ENCODE measurements at places on chromosomes 5 and 9.

DNA sequence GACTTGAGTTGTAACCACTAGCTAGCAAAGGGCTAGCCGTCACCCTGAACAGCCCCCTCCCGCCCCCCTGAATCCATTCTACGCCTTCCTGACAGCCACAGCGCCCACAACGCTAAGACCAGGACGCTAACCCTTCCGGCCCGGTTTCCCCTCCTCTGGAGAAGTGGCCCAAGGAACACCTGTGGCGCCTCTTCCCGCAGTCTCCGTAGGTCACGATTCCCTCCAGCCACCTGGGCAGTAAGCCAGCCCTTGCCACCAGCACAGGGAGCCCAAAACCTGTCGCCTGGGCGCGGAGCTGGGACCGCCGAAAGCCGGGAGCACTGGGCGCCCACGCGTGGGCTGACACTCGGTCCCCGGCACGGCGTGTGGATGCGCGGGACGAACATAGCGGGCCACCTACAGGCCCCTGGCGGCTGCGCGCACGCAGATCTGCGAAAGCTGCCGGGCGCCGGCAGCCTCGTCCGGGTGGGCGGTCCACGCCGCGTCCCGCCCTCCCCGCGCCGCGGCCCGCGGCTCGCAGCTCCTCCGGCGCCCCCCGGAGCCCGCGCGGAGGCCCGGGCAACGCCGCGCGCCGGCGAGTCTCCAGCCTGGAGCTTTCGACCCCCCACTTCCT lies 596 bp downstream of the IRF1 start:
- no peak for DNase-seq

DNA sequence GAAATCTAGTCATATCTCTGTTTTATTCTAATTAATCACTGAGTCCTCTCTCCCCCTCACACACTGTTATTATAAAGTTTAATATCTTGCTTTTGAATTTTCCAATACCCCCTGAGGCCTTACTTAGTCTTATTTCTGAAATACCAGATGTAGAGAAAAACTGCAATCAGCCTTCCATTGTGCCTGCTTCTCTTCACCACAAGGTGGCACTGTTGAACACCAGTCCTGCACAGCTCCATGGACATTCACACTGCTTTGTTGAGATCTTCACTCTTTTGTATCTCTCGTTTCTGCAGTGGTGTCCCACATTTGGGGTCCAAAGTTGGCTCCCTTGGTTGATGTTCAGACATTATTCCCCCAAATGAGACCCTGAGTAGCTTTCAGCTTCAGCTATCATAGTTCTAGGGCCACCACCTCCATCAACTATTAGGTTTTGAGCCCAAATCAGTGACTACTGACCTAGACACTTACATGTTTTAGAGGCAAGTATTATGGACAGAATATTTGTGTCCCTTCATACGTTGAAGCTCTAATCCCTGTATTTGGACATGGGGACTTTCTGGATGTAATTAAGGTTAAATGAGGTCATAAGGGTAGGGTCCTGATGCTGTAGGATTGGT lies 24.3 kb downstream of the BOD1 start:
- no peak for DNase-seq

DNA sequence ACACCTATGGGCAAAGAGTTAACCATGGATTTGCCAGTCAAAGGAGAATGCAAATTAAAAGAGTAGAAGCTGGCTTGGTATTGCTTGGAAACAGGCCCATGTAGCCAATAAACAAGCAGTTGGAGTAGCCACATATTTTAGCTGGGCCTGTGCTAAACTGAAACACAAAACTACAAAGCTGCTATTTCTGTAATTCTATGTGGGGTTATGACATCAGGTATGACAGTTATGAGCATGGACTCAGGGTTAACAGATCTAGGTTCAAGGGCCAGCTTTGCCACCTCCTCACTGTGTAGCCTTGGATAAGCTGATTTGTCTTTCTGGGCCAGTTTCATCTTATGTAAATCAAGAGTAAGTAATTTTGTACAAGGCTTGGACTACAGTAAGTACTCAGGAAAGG lies 142.7 kb downstream of the PIP5K1B start:
- DNase-seq: no peak

DNA sequence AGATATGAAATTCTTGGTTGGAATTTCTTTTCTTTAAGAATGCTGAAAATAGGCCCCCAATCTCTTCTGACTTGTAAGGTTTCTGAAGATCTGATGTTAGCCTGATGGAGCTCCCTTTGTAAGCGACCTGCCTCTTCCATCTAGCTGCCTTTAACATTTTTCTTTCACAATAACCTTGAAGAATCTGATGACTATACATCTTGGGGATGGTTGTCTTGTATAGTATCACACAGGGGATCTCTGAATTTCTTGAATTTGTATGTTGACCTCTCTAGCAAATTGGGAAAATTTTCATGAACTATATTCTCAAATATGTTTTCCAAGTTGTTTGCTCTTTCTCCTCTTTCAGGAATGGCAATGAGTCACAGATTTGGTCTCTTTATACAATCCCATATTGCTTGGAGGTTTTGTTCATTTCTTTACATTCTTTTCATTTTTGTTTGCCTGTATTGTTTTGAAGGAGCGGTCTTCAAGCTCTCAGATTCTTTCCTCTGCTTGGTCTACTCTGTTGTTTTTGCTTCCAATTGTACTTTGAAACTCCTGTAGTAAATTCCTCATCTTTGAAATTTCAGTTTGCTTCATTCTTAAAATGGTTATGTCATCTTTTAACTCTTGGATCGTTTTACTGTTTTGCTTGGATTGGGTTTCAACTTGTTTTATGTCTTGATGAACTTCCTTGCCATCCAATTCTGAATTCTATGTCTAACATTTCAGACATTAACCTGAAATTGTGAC lies 245.2 kb upstream of the TARS1 start:
- DNase-seq: no peak

- no peak for DNase-seq
Observed at GRCh38 chr9:75909776-75910175, 19.3 kb downstream of the PCSK5 start.

GRCh38 chr5:109857405-109858031 lies 167.8 kb downstream of the MAN2A1 start:
- DNase-seq: no peak

GRCh38 chr9:133106511-133107244 lies 14.4 kb downstream of the RALGDS start:
- no peak for DNase-seq

GRCh38 chr5:2685651-2686272 lies 65.7 kb downstream of the IRX2 start:
- no peak for DNase-seq

- DNase-seq: peak; percentile 15
Observed at GRCh38 chr5:154756868-154757813, 2.0 kb downstream of the LARP1 start.

- DNase-seq: no peak
Observed at GRCh38 chr9:136416427-136416826, 6.0 kb downstream of the PMPCA start.

- no peak for DNase-seq
Observed at GRCh38 chr9:108812396-108813025, 43.3 kb downstream of the ACTL7B start.

DNA sequence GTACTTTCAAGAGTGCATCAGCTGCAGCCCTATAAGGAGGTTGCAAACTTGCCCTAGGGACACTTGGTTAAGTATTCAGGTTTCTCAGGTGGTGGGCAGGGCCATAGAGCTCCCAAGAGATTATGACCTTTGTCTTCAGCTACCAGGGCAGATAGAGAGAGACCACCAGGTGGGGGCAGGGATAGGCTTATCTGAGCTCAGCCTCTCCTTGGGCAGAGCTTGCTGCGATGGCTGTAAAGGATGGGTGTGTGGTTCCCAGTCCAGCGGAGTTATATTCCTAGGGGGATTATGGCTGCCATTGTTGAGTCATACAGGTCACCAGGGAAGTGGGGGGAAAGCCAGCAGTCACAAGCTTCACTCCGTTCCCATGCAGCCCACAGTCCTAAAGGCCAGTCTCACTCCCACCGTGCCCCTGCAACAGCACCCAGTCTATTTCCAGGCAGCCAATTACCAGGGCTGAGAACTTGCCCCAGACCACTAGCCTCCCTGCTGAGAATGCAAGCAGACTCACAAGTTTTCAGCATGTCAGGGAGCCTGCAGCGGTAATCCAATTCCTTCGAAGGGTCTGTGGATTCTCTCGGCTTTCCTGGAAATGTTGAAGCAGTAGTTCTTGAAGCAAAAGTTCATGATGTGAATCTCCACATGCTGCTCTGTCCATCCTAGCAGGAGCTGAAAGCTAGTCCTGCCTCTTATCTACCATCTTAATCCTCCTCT lies 151.5 kb downstream of the SLC12A2 start:
- DNase-seq: no peak

GRCh38 chr5:81334304-81335061 lies 33.1 kb downstream of the ZCCHC9 start:
- no peak for DNase-seq

- DNase-seq: no peak
Observed at GRCh38 chr5:119458911-119459632, 6.8 kb downstream of the HSD17B4 start.

DNA sequence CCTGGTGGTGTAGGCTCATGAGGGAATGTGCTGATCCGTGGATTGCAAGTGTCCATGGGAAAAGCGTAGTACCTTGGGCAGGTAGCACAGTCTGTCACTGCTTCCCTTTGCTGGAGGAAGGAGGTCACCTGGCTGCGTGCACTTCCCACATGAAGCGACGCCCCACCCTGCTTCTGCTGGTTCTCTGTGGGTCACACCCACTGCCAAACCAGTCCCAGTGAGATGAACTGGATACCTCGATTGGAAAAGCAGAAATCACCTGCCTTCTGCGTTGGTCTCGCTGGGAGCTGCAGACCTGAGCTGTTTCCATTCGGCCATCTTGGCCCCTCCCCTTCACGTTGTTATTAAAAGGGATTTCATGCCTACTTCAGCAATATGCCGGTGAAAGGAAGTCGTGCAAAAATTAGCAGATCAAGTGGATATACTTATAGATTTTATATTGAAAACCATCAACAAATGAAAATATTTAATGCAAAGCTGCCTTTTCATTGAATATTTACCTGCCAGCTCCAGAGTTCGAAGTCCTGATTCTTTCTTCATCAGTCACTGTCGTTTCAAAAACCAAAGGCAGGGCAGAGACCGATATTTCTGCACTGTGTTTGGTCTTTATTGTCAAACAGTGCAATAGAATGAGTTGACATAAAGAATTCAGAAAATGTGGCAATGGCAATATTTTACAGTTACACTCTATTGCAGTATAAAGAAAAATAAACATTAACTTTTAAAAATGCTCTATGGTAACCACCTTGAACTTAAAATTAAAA lies 123.2 kb downstream of the JAKMIP2 start:
- DNase-seq: no peak

DNA sequence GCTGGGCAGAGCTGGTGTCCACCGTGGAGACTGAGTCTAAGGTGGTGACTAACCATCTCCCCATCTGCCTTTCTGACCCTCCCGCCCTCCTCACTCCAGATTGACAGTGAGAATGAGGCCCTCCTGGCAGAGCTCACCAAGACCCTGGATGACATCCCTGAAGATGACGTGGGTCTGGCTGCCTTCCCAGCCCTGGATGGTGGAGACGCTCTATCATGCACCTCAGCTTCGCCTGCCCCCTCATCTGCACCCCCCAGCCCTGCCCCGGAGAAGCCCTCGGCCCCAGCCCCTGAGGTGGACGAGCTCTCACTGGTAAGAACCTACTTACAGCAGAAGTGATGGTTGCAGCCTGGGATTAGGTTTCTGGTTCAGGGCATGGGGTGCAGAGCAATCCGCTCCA lies 96.5 kb downstream of the PPARGC1B start:
- no peak for DNase-seq

- no peak for DNase-seq
Observed at GRCh38 chr9:405341-405740, 190.7 kb downstream of the DOCK8 start.

DNA sequence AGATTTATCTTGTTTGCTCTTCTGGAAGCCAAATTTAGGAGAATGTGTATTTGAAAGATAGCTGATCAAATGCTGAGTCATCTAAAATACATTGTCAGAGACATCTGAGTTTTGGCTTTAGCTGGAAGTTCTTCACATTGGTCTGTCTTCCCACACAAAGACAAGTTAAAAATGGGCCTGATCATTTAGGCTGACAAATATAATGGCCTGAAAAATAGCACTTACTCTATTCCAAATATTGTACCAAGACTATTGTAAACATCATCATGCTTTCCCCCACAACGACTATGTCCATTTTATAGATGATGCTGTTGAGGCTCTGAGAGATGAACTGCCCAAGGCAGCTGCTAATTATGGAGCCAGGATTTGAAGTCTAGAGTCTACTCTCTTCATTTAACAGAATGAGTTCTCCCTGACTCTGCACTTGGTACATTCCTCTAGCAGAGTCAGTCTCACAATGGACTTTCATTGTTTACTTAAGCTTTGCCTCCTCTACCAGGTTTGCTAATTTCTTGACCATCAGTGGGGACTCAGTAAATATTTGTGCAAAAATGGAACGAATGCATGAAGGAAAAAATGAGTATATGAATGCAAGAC lies 619.4 kb upstream of the KLF4 start:
- DNase-seq: no peak

DNA sequence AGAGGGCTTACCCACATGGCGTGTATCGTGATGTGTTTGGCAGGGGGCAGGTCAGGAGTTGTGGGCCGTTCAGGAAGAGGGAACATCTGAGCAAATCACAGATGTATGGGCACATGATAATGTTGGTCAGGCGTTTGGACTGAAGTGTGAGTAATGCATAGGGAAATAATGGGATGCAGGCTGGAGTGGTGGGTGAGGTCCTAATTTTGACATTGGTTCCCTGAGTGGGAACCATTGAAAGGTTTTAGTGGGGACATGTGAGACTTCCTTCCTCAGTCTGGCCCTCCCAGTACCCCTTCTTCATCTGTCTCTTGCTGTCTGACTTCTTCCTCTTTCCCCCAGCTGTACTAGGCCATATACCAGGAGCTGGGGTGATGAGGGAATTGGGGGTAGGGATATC lies 7.6 kb downstream of the OTULIN start:
- no peak for DNase-seq

Measured in activated CD4-positive, CD25-positive, alpha-beta regulatory T cell treated with anti-CD3 and anti-CD28 coated beads, Interleukin-2, amount 50 U/mL, for 16 hours (primary cell).